NCI-H187 (cell line): ENCODE measurements at places on chromosomes 16 and 17.

DNA sequence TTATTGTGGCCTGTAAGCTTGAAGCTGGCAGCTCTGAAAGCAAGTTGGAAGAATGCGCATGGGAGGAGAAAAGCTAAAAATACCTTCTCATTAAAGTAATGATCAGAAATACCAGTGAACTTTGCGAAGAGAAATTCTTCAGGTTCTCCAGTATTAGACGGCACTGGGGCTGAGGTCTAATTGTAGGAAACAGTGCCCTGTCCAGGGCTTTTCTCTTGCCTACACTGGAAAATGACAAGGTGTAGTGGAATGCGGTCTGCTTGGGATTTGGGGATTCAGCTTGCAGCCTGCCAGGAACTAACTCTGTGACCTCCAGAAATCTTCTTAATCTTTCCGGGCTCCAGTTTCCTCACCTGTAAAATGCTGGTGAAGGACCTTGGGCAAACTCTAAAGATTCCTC is 53.3 kb upstream of the KCNJ16 start:
- DNase-seq, result no peak

DNA sequence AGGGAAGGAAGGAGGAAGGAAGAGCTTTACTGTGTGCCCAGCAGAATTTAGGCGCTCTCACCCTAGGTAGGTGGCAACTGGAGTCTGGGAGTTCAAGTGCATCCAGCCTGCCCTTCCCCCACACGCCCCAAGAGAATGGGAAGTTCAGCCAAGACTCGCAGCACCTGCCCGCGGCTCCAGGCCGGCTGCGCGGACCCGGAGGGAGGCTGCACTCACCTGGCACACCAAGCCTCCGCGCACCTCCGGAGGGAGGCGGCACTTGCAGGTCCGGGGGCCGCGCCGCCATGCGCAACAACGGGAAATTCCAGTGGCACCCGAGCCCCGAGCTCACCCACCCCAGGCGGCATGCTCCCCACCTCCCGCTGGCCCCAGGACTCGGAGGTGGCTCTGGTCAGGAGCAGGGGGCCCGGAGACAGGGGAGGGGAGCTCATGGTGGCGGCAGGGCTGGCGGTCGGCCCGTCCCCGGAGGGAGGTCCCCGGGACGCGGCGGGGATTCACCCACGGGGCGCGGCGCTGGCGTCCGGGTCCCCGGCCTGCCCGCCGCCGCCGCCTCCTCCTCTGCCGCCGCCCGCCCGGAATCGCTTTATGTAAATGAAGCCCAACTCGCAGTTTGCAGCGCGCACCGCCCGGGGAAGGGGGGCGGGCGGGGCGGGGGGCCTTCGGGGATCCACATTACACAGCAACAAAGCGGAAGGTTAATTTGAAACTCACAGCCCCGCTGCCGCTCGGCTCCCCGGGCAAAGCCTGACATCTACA is at the start of gene ZFHX3:
ZFHX3 (minus strand) TSS at position 593 of the 756 bp plus-strand sequence. CDS start 87,983 bp downstream, outside the sequence.
- peak; percentile 35 for DNase-seq

DNA sequence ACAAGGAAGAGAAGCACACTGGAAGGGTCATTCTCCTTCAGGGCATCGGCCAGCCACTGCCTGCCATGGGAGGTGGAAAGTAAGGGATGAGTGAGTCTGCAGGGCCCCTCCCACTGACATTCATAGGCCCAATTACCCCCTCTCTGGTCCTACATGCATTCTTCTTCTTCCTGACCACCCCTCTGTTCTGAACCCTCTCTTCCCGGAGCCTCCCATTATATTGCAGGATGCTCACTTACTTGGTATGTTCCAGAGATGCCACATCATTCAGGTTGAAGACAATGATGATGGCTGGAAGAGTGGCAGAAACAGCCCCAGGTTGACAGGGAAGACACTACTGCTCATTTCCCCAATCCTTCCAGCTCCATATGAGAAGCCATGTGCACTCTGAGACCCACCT is 2.5 kb downstream of the RAB34 start:
- DNase-seq, result no peak

DNA sequence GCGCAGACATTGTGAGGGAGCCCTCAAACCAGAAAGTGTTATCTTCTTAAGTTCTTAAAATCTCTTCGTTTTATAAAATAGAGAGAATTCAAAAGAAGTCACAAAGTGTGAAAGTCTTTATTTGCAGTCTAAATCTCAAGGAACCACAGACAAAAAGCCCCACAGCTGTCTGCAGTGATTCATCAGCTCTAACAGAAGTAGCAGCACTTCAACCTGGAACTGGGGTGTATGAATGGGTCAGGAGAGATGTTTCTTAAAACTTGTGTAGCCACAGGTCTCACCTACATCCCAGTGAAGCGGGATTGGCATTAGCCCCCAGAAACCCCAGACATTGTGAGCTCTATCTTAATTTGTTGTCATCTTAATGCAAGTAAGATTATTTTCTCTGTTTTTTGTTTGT is 61.1 kb downstream of the CDYL2 start:
- no peak for DNase-seq

- DNase-seq, result no peak
Measured at GRCh38 chr16:2979669-2980226, 498 bp downstream of the PKMYT1 start.

DNA sequence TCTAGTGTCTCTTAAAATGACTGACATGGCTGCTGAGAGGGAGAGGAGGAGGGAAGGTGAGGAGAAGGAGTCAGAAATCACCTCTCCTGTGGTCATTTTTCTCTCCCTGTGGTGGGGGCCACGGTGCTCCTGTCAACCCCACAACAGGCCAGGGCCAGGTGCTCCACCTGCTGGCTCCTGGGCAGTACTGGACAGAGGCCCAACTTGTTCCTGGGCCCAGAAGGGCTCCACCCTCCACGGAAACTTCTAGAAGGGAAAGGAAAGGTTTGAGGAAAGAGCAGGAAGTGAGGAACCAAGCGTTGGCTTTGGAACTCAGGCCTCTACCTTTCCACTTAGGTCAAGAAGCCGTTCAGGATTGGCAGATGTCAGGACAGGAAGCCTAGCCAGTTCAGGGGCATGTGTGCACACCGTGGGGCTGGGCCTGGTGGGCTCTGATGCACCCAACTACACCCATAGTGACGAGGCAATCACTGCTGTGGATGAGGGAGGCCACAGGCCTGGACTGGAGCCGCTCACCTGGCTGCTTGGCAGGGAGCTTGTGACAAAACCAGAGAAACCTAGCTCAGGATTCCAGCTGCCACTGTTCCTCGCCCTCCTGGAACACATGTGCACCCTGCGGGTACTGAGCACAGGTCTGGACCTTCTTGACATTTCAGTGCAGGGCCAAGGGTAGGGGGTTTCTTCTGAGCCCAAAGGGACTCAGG is 36.1 kb downstream of the WNT3 start:
- DNase-seq, result no peak

- DNase-seq, result no peak
Measured at GRCh38 chr16:81555660-81556059, 111.1 kb downstream of the CMIP start.

DNA sequence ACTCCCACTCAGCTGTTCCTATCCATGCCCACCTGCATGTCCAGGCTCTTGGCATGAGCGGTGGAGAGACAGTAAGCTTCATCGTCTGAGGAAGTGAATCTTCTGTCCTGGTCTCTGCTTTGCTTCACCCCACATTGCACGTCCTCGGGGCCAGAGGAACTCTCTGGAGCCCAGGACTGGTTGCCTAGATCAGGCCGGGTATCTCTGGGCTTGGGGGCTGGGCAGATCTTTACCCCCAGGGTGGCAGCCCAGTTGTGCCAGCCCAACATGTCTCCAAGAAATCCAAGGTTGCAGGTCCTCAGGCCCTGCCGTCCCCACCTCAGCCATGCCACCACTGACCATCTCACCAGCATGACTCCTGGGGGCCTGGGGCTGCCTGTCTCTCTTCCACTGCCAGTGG is 58.3 kb downstream of the BEAN1 start:
- DNase-seq, result no peak

GRCh38 chr17:57356153-57356718 is 99.9 kb downstream of the MSI2 start:
- no peak for DNase-seq

- DNase-seq, result no peak
Measured at GRCh38 chr17:42676424-42677011, at the start of gene PLEKHH3. TSS of gene PLEKHH3 (minus strand) at chr17:42676994. CDS start at chr17:42676563, 431 bp downstream.

DNA sequence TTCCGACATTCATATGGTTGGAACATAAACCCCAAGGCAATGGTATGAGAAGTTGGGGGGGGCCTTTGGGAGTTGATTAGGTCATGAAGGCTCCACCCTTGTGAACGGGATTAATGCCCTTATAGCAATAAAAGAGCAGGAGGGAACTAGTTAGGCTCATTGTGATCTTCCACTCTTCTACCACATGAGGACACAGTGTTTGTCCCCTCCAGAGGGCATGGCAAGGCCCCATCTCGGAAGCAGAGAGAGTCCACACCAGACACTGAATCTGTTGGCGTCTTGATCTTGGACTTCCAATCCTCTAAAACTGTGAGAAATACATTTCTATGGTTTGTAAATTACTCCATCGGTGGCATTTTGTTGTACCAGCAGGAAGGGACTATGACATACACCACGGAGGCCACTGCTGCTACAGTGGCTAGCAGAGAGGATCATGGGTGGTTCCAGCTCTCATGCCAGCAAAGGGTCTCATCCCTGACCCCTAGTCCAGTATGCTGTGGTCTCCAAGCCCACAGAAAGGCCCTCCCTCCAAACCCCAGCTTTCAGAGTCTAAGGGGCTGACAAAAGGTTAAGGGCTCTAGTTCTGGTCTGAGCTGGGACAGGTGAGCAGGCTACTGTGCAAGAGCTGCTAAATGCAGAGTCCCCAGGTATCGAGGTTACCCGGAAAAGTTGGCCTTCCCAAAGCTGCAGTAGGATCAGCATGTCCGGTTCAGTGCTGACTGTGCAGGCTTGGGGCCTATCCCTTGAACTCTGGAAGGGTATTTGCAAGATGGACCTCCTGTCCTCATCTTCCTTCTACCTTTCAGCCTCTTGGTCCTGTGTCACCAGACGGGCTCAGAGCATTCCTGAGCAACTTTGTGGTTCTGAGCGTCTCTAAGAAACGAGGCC is 12.2 kb downstream of the CCR7 start:
- DNase-seq, result no peak

DNA sequence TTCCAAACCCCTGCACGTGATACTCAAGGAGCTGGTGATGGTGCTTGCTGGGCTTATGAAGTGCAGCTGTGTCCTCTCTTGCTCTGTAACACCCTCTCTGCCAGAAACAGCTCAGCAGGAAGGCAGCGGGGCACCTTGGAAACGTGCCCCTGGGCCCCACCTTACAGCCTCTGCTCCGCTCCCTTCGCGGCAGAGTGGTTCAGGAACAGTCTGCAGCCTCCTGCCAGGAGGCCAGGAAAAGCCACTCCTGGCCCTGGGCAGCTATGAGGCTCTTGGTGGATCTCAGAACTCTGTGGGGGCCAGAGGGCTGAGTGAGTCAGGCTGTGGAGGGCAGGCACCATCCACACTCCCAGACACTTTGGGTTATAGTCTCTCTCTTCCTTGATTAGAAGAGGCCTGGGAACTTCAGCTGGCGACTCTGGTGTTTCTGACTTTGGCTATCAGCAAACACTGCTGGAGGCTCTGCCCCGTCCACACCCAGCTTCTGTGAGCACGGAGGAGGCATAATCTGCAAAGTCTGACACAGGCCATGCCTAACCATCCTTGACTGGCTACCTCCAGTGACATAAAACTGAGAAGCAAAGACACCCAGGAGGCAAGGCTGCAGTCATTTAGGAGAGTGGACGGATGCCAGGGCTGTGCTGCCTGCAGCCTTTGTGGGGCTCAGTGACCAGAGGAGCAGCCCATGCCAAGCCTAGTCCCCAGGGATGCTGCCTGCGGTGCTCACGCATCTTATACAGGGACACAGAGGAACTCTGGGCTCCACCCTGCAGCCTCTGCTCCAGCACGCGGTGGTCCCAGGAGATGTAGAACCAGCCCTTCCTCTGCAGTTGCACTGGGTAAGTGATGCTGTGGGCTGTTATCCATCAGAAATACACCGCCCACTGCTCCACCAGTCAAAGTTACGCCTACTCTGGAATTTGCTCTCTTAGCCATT is 65.3 kb downstream of the METRNL start:
- no peak for DNase-seq

DNA sequence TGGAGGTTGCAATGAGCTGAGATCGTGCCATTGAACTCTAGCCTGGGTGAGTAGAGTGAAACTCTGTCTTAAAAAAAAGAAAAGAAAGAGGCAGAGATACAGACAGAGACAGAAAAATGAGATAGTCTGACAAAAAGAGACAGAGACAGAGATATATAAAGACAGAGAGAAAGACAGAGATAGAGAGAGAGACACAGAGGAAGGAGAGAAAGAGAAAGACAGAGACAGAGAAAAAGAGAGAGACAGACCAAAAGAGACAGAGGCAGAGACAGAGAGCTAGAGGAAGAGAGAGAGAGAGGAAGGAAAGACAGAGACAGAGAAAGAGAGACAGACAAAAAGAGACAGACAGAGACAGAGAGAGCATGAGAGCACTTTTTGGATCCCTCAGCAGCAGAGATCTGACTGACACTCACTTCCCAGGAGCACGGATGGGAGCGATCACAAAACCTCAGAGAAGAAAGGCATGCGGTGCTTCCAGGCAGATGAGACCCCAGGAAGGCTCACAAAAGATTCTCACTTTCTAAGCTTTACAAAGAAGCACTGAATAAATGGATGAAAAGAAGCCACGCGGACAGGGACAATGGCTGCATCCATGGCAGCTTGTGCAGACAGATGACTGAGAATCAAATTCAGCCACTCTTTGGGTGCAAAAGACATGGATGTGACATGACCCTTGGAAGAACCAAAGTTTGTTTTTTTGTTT is 38.6 kb upstream of the HS3ST2 start:
- no peak for DNase-seq

GRCh38 chr17:57604771-57605674 is 140.1 kb downstream of the CCDC182 start:
- peak; percentile 67 for DNase-seq

DNA sequence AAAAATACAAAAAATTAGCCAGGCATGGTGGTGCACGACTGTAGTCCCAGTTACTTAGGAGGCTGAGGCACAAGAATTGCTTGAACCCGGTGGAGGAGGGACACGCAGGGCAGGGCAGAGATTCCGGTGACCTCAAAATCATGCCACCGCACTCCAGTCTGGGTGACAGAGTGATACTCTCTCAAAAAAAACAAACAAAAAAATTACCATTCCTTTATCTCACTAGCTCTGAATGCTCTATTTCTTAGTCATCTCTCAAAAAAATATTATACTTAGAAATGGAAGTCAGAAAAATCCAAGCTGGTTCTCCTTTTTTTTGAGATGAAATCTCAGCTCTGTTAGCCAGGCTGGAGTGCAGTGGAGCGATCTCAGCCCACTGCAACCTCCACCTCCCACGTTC is 40.8 kb downstream of the SPOP start:
- DNase-seq, result no peak

GRCh38 chr16:73052576-73052975 is 4.6 kb upstream of the ZFHX3 start:
- peak; percentile 35 for DNase-seq

- DNase-seq, result no peak
Measured at GRCh38 chr16:46947900-46948547, 25.4 kb downstream of the DNAJA2 start.
